ENCODE measurements at places on chromosomes 12 and 14. TPM values are rescaled to one million over a fixed set of nuclear protein-coding genes. Genes with fewer than 3 reads are reported as not detected.
A peak's percentile ranks its signal among the peaks of the same experiment; 100 is the strongest.

Gene OAS1
- 4.3 TPM for total RNA-seq

- DNase-seq = no peak
These were observed 52.9 kb downstream of the PPP4R4 start for GRCh38 chr14:94227029-94227428.

DNA sequence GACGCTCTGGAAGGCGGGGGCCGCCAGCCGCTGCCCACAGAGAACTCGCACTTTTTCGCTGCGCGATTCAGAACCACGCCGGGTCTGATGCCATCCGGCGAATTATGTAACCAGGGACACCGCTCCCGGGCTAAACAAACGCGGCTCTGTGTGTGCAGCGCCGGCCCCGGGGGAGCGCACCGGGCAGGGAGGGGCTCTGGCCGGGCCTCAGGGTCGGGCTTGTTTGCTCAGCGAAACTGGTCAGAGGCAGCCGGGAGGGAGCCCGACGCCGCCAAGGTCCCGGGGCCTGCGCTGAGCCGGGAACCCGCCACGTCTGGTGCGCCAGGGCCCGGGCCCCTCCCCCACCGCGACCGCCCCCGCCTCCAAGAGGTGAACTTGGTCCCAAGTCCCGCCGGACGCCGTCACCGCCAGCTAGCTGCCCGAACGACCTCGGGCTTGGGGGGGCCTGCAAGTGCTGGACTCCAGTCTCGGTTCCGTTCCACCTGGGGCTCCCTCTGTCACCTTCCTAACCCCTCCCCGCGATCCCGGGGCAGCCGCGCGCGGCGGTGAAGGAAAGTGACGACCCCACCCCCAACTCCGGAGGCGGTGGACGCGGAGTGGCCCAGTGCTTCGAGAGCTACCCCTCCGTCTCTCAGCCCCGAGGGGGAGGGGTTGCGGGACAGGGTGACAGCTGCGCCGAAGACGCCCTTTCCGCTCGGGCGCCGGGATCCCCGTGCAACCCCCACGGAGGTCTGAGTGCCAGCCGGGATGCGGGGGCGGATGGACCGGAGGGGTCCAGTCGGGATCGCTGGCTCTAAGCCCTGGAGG, 848 bp downstream of the CTDSP2 start:
- DNase-seq = peak; percentile 92

GRCh38 chr14:73757381-73757780, 43.2 kb upstream of the PNMA1 start:
- no peak for DNase-seq

Gene CEBPE
- total RNA-seq = not detected

DNA sequence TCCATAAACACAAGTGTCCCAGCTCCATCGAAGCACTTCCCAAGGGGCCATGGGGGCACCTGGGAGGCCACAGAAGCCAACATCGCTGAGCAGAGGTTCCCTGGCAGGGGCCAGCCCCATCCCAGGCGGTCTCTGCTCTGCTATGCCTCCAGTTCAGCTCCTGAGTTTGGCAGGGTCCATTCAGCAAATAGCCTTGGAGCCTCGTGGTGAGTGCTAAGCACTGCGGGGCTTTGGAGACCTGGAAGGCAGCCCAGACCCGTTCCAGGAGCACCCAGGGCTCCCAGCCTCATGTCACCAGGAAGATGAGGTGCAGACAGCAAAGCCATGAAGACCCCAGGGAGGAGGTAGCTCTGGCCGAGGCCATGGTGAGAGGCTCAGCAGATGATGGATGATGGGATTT, 109.5 kb downstream of the LGMN start:
- no peak for DNase-seq

Gene LHX5
- total RNA-seq = not detected

Gene TTC9
- 2.6 TPM for total RNA-seq

GRCh38 chr14:38745861-38746260, 357.2 kb downstream of the SEC23A start:
- DNase-seq = no peak

GRCh38 chr12:54147186-54147585, 41.6 kb downstream of the SMUG1 start:
- no peak for DNase-seq

GRCh38 chr12:132448463-132448820, 41.5 kb upstream of the FBRSL1 start:
- no peak for DNase-seq

DNA sequence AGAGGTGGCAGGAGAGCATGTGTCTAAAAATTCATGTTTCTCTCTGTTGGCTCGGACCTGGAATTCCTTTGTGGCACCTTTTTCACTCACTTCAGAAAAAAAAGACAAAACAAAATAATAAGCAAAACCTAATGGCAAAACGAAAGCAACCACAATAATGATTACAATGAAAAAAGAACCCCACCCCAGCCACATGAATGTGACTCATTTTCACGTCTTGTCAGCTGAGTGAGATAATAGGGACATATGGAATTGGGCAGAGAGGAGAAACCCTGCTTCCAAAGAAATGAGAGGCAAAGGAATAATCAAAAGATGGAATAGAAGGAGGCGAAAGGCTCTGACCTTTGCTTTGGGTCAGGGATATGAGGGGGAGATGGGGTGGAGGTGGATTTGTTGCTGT, 143.4 kb downstream of the SLC8A3 start:
- no peak for DNase-seq

Gene PTPRB
- 4.9 TPM for total RNA-seq

DNA sequence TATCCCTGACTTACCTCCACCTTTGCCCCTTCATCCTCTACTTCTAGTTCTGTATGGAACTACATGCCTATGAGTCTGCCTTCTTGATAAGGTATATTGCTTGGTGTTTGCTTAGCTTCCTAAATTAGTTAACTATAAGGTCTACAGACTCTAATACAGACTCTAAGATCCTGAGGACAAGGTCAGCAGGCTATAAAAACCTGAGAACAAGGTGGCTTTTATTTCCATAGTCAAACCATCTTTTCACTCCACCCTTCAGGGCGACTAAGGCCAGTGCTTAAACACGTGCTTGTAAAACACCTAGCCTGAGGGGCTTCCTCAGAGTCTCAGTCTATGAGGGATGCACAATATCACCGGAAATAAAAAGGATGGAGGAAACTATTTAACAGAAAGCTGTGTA, 36.1 kb upstream of the COL2A1 start:
- DNase-seq = no peak

GRCh38 chr12:10641735-10642500, 28.5 kb upstream of the MAGOHB start:
- no peak for DNase-seq

Gene CCDC85C
- total RNA-seq = 10.1 TPM

Gene C3AR1
- total RNA-seq = 0.66 TPM

DNA sequence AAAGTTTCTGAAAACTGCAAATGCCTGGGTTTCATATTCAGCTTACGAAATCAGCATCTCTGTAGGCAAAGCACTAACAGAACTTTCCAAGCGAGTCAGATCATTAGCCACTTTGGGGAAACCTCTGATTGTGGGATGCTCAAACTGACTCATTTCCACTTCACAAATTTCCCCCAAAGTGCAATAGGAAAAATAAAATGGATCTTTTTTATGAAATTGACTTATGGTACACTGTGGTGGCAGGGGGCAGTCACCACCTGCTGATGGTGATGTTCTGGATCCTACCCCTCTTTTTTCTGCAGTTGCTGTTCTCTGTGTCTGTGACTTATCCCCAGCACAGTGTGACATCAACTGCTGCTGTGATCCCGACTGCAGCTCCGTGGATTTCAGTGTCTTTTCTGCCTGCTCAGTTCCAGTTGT, 5.6 kb downstream of the TCTN1 start:
- no peak for DNase-seq

GRCh38 chr14:61761557-61761956, 663 bp upstream of the SNAPC1 start:
- DNase-seq = no peak

Gene PLEKHH1
- 32.7 TPM for total RNA-seq

Gene C1QL4
- total RNA-seq = not detected

DNA sequence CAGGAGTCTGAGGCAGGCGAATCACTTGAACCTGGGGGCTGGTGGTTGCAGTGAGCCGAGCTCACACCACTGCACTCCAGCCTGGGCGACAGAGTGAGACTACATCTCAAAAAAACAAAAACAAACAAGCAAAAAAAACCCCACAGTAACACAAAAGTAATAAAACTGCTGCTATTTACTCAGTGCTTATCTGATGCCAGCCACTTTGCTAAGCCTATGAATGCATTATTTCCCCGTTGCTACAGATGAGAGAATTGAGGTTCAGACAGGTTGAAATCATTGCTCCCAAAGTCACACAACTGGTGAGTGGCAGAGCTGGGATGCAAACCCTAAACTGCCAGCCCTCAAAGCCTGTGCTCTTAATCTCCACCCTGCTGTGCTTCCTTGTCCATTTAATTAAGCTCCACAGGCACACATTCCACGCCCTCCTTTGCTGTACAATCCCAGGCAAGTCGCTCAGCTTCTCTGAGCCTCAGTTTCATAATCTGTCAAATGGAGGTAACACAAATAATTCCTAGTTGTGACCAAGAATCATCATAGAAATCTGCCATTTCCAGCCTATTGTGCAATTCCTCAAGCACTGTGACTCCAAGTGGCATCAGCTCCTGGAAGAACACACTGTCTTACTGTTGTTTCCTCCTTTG, 5.7 kb upstream of the OAS3 start:
- DNase-seq = no peak

Gene VIPAS39
- total RNA-seq = 17.1 TPM

- no peak for DNase-seq
These were observed 51.7 kb upstream of the KICS2 start for GRCh38 chr12:64273527-64274403.

Gene HOXC12
- total RNA-seq = not detected

GRCh38 chr14:95296966-95297365, 22.7 kb downstream of the CLMN start:
- DNase-seq = no peak

Gene ADGRD1
- 4.4 TPM for total RNA-seq

Gene ESPL1
- not detected for total RNA-seq

DNA sequence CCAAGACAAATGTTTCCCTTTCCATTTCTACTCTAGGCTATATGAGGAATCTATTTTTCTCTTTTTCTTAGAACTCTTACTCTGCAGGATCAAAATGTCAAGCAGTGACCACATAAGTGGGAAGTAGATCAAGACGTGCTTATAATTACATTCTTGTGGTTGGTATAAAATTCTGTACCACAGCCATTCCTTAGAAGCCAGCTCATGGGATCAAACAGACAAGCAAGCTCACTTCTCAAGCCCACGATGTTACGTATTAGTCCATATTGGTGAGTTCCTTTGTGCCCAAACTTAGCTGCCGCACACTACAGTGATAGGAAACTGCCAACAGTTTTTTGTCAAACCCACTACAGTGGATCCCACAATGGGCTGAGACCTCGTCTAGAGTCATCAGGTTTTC, 53.4 kb downstream of the IFNG start:
- no peak for DNase-seq

DNA sequence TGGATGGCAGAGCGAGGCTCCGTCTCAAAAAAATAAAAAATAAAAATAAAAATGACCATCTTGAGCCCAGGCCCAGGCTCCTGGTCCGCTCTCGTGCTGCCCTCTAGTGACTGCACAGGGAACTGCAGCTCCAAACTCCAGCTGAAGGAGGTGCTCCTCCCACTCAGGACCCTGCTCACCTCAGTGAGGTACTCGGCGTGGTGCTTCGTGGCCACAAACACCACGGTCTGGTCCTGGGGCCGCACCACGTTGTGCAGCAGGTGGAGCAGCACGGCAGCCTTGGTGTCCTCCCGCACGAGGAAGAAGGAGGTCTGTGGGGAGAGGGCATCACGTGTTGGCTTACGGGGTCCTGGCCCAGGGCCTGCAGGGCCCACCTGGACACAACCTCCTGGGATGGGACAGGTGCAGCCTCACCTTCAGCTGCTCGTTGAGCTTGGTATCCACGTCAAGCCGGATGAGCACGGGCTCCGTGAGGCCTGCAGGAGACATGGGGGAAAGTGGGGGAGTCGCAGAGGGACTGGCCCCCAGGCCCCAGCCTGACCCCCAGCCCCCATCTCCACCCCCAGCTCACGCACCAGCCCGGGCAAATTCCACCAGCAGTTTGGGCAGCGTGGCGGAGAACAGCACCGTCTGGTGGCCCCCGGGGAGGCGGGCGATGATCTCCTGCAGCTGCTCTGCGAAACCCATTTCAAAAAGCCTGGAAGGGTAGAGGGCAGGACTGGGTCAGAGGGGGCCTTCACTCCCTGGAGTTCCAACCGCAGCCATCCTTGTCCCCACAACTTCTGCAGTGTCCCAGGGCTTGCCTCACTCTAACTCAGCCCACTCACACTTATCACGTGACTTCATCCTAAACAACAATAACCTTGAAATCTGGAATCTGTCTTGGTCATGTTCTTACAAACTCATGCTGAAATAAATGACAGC, 10.6 kb downstream of the DDX54 start:
- peak; percentile 84 for DNase-seq

Measured in body of pancreas (tissue), 4 donors.